Germinal center (tissue), 1 donor: ENCODE measurements at places on chromosomes 12 and 14.

- no peak for DNase-seq
Observed at GRCh38 chr12:89593233-89593632, 67.4 kb upstream of the POC1B start.

- DNase-seq: no peak
Observed at GRCh38 chr14:75697386-75697785, 36.3 kb downstream of the TTLL5 start.

- no peak for DNase-seq
Observed at GRCh38 chr12:46087916-46088439, 97.6 kb upstream of the SCAF11 start.

GRCh38 chr12:23944067-23944466, 5.4 kb downstream of the SOX5 start:
- no peak for DNase-seq

GRCh38 chr12:104864668-104865067, 93.4 kb downstream of the SLC41A2 start:
- no peak for DNase-seq

GRCh38 chr12:81172851-81173250, 95.0 kb downstream of the ACSS3 start:
- no peak for DNase-seq
